ENCODE measurements at places on chromosomes 1 and 21. TPM values are rescaled to one million over a fixed set of nuclear protein-coding genes. Genes with fewer than 3 reads are reported as not detected.

MYBPHL gene
- total RNA-seq = not detected

KRTAP7-1 gene
- total RNA-seq = not detected

LY9 gene
- total RNA-seq = not detected

GJA8 gene
- total RNA-seq = not detected

LCE1C gene
- total RNA-seq = not detected

KRTAP12-3 gene
- not detected for total RNA-seq

ZSWIM5 gene
- 0.51 TPM for total RNA-seq

PER3 gene
- total RNA-seq = 6.0 TPM

OR4F29 gene
- not detected for total RNA-seq

RGS8 gene
- 0.17 TPM for total RNA-seq

LRRC39 gene
- not detected for total RNA-seq

DNA sequence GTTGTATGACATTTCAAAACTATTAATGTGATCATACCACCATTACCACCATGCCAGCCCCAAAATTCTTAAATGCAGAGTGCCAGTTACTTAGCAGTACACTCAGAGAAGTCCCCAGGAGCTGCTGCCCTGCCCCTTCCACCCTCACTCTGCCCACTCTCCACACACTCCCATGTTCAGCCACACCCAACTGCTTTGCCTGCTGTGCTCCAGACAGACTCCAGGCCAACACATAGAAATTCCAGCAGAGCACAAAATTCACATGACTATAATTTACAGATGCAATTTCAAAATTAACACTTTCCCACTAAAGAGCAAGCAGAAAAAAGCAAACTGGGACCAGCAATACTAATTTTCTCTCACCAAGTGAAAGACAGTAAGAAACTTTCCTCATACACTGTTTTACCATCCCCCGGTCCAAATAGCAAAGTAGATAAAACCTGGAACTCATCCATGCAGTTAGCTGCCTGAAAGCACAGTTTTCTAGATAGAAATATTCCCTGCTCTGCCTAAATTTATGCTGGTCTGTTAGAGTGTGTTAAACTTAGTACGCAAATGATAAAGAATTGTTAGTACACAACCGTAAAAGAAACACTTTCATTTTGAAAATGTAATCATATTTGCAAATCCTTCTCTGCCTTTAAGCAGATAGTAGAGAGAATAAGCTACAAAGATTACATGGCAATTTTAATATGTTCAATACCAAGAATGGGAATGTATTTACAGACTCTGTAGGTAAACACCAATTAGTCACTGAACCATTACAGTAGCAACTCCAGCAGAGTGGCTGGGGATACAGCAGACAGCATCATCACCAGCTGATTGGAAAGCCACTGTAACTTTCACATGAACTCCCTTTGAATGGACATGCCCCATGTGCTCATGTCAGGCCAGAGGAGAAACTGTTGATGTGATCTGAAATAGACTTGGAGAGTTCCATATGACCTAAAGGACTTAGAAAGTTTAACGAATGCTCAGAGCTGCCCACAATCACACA is 176.5 kb downstream of the VAV3 start:
- DNase-seq = no peak

DNA sequence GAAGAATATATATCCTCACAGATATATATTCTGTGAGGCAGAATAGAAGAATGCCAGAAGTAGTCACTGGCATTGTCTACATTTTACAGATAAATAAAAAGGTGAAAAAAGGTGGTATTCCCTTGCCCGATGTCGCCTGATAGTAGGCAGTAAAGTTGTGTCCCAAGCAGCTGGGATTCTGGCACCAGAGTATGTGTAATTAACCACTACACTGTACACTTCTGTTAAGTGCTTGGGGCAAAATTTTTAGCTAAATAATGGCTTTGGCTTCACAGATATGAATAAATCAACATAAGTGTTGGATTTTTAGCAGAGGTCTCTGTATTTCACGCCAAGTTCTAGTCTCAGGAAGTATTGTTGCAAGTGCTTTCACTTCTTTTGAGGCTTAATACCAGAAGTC is 13.3 kb upstream of the CASQ2 start:
- DNase-seq = no peak

DNA sequence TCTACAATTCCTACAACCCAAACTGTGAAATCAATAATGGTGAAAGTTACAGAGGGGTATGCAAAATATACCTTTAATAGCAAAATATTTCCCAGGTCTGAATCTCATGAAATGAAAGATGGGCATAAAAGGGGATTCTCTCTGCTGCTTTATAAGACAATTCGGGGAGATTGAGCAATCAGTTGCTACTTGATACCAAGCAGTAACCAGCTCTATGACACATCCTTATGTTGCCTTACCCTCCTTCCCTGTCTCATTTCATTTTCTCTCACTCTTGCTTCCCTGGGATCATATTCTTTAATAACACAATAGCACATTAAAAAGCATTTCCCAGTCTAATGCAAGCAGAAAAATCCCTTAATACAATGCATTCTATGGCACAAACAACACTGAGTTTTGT is 29.0 kb downstream of the ZSWIM5 start:
- DNase-seq = no peak

DNA sequence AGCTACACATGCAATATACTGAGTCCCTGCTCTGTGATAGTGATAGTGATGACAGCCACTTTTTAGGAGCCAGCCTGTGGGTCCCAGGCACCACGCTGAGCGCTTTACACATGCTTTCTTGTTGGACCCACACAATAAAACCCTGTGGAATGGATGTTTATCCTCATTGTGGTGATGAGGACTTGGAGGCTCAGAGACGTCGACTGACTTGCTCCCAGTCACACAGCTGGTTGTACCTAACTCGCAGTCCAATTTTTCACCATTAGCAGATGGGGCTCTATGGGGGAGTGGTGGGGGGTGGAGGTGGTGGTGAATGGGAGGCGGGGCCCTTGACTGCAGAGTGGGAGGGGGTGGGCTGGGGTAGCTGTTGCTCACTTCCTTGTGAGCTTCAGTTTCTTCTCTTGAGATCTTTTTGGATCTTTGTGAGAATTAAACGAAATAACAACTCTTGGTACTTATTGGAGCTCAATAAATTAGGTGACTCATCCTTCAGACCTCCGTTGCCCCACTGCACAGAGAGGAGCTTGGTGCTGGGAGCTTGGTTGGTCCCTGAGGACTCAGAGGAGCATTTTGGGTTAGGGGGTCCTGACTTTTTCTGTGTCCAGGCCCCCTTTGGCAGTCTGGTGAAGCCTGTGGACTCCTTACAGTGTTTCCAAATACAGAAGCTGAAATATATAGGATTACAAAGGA is 61.8 kb upstream of the CD1D start:
- no peak for DNase-seq

- DNase-seq = no peak
Observed at GRCh38 chr1:179550746-179551682, 24.7 kb downstream of the NPHS2 start.

DNA sequence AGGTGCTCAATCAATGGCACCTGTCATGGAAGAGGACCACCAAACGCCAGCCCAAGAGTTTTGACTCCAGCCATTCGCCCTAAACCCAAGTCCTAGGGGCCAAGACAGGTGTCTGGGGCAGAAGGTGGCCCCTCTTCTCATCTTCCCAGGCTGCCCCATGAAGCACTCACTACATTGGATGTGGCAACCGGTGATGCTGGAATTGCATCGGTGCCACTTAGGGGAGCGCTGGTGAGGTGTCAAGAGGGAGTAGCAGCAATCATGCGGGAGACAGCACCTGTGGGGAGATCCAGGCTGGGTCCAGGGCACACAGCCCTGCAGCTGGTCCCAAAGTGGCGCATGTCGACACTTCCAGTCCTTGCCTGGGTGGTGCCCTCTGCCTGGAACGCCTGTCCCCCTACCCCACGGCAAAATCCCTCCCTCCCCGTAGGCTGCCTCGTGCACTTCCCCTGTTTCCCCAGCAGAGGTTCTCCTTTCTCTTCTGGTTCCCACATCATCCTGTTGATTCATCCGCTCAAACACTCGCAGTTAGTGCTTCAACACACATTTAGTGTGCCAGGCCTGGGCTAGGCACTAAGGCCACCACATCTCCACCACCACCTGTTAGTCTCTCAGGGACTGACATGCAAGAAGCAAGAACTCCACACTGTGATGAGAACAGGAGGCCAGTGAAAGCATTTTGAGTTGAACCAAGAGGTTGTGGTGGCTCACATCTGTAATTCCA is 18.5 kb downstream of the PLA2G2D start:
- DNase-seq = no peak

- no peak for DNase-seq
Observed at GRCh38 chr1:66725885-66726665, 26.2 kb upstream of the DYNLT5 start.

DNA sequence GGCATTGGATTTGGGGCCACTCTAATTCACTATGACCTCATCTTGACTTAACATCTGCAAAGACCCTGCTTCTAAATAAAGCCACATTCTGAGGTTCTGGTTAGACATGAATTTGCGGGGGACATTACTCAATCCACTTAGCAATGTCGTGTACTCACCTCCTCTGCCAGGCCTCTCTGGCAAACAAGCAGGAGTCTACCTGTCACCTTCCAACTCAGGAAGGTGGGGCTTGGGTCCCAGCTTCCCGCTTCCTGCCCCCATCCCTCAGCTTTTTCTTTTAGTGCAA is 177.8 kb downstream of the PSMG1 start:
- no peak for DNase-seq

- DNase-seq = no peak
Observed at GRCh38 chr21:45017039-45017960, 57.1 kb upstream of the ADARB1 start.

- DNase-seq = no peak
Observed at GRCh38 chr1:246726255-246726679, 2.1 kb downstream of the SCCPDH start.

- DNase-seq = no peak
Observed at GRCh38 chr1:67644566-67644965, 40.4 kb upstream of the GADD45A start.

- DNase-seq = no peak
Observed at GRCh38 chr1:100187912-100188311, 9.9 kb upstream of the LRRC39 start.

GRCh38 chr21:38323721-38324531 is 67.1 kb downstream of the KCNJ15 start:
- DNase-seq = no peak

DNA sequence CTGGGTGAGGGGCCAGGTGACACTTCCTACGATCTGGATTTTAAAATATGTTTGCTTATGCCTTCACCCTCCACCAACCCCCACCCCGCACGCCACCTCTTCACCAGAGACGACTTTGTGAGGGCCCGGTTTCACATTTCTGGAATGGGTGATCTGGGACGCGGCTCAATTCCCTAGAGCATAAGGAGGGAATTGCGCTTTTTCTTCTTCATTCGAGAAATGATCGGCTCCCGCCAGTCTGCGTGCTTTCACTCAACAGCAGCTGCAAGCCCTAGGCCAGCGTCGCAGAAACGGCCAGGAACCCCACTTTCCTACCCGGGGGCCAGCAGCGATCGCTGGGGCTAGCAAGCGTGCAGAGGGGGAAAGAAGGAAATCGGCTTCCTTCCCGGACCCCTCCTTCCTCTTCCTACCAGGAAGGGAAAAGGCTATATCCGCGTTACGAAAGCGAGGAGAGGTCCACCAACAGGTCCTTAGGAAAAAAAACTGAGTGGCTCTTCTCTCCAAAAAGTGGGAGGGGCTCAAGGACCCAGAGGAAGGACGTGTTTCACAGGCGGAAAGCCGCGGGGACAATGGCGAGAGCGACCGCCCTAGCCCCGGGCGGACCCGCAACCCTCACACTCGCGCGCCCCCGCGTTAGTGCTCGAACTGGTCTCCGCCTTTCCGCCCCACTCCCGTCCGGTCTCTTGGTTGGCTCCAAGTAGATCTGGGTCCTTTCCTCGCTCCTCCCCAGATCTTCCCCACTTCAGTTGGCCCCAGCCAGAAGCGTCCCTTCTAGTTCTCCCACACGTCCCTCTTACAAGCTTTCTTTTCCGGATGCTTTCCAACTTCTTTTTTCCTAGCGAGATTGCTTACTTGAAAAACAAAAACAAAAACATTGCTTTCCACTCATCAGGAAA is 1.1 kb upstream of the ADAMTS1 start:
- peak; percentile 94 for DNase-seq

DNA sequence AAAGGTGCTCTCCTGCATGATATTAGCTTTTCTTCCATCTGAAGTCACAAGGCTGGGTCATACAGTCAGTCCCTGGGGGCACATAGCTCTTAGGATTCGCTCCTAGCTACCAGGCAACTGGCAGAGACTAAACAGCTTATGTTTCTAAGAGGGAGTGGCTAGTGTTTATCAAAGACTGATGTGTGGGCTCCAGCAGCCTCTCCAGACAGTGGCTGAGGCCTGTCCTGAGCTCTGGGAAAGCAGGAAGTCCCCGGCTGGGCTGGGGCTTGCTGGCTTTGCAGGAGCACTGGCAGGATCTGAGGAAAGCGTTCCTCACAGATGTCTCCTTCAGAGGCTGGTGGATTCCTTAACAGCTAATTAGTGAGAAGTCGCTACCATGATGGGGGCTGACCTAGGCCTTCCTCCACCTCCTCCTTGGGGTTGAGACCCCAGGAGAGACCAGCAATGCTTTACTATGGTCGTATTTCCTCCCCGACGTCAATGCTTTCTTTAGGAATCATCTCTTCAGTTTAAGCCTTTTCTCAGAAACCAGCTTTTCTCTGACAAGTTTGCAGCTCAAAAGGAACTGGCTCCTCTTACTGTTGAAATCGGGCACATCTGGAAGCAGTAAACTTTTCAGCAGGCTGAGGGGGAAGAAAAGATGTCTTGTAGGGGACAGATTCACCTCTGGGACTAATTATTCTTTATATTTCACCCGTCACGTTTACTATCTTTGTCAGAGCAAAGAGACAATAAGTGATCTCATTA is 33.5 kb upstream of the HHAT start:
- no peak for DNase-seq

DNA sequence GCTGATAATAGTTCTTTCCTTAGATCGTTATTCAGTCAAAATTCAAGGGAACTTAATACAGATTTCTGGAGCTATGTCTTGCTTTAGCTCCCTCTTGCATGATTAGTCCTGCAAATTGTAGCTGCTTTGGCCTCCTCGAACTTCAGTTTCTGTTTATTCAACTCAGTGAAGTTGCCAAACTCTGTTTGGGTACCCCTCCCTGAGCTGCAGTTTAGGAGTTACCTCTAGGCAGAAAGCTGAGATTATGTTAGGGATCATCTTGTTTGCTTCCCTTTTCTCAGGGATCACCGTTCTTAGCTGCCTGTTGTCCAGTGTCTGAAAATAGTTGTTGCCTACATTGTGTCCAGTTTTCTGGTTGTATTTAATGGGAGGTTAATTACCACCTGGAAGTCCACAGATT is 43.5 kb downstream of the SNX27 start:
- no peak for DNase-seq

Measured in chondrocyte (in vitro differentiated cells).